ENCODE measurements at places on chromosomes 13 and 19.

DNA sequence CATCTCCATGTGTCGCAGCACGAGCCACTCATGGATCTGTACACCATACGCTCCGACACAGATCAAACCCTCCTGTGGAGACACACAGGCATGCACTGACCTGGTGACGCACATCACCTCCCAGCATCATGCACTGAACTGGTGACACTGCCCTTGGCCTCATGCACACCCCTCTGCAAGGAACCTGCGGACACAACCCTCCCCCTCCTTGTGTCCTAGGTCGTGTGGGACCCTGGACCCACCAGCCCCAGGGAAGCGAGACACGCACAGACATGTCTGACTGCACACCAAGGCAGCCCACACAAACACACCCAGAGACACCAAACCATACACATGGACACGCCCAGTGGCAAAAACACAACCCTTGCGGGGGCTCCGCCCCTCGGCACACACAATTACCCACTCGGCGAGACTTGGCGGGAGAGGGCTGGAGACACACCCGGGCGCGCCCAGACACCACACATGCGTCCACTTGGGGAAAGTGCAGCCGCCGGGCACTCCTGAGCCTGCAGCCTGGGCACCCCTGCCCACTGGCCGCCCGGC lies 2.0 kb upstream of the KCNN4 start:
- no peak for DNase-seq

- DNase-seq: no peak
Measured at GRCh38 chr19:1799695-1800342, 12.3 kb downstream of the ATP8B3 start.

DNA sequence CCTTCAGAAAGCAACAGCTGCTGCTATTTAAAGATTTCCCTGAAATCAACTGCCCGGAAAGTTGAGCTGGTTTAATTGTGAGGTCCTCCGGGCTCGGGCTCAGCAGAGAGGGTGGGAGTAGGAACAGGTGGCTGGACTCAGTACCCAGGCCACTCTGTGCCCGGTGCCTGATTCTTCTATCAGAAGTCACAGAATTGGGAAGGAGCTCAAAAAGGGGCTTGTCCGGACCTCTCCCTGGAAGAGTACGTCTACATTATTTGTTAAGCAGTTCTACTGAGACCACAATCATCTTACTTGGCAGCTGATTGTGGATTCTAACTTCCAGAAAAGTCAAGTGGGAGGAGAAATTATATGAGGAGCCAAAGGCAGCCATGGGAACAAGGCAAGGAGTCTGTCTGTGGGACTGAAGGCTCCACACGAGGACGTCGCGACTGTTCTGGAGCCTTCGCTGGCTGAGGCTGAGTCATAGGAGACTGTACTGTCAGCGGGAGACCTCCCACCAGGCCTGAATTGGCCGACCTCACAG lies 91.7 kb upstream of the ANKRD10 start:
- DNase-seq: no peak

DNA sequence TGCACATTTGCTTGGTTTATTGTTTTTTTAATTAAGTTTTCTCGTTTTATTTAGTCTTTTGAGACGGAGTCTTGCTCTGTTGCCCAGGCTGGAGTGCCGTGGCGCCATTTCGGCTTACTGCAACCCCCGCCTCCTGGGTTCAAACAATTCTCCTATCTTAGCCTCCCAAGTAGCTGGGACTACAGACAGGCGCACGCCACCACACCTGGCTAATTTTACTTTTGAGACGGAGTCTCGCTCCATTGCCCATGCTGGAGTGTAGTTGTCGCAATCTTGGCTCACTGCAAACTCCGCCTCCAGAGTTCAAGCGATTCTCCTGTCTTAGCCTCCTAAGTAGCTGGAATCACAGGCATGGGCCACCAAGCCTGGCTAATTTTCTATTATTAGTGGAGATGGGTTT lies 1.3 kb downstream of the RPS9 start:
- no peak for DNase-seq

GRCh38 chr19:33358408-33358807 lies 15.1 kb upstream of the CEBPG start:
- DNase-seq: no peak

Measured in 8988T (cell line).